Activated naive CD4-positive, alpha-beta T cell (primary cell): ENCODE measurements at places on chromosomes 3 and 15.

- no peak for DNase-seq
Observed at GRCh38 chr3:137296116-137296515, 338.3 kb downstream of the IL20RB start.

DNA sequence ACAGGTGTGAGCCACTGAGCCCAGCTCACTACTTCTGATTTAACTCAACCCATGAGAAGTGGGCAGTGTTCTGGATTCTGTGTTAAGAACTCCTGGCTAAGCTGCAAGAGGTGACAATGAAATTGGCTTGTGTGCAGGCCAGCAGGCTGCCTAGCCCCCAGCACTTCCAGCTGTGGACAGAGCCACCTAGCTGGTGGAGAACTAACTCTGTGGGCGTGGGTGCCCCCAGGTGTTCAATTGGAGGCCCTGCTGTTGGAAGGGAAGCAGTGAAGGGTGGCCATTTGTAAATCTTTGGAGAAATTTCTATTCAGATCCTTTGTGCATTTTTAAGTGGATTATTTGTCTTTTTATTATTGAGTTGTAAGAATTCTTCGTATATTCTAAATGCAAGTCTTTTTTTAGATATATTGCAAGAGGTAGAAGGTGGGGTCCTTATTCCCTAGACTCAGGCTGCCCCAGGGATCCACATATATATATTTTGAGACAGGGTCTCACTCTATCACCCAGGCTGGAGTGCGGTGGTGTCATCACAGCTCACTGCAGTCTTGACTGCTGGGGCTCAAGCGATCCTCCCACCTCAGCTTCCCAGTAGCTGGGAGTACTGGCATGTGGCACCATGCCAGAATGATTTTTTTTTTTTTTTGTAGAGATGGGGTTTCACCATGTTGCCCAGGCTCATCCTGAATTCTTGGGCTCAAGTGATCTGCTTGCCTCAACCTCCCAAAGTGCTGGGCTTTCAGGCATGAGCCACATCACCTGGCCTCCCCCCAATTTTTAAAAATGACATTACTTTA is 7.2 kb upstream of the SCAMP5 start:
- no peak for DNase-seq

- DNase-seq, result no peak
Observed at GRCh38 chr3:59043391-59043790, 6.4 kb downstream of the CFAP20DC start.

GRCh38 chr3:48623851-48624547 is 2.4 kb upstream of the TMEM89 start:
- DNase-seq, result no peak

GRCh38 chr15:33515121-33515520 is 204.4 kb downstream of the RYR3 start:
- no peak for DNase-seq

DNA sequence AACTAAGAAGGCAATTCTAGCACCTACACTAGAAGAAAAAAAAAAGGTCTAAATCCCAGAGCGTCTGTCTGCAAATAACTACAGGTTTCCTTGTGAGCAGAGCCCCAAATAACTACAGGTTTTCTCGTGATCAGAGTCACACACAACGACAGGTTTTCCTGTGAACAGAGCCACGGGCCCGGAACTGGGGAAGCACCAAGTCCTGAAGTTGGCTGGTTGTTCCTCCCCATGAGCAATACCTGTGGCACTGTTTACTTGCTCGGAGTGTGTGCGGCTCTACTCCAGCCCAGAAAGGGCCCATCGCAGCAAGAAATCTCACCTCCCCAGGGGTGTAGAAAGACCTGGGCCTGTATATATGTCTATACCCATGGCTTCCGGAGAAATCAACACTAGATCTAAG is 644 bp upstream of the MASP1 start:
- DNase-seq, result no peak

GRCh38 chr3:149401926-149402310 is 24.5 kb upstream of the TM4SF1 start:
- no peak for DNase-seq

DNA sequence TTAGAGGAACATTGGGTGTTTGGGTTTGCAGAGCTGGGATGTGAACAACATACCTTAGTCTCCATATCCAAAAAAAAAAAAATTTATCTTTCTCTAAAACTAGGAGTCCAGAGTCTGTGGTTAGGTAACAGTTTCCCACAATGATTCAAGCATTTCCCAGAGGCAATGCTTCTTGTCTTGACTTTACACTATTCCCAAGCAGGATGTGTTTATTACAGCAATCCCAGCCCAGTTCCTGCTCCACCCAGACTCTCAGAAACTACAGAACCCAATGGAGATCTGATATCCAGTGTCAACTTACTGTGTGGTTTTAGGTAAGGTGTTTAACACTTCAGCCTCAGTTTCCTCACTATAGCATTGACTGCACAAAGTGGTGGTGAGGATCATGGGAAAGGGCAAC is 2.3 kb upstream of the C3orf62 start:
- no peak for DNase-seq

DNA sequence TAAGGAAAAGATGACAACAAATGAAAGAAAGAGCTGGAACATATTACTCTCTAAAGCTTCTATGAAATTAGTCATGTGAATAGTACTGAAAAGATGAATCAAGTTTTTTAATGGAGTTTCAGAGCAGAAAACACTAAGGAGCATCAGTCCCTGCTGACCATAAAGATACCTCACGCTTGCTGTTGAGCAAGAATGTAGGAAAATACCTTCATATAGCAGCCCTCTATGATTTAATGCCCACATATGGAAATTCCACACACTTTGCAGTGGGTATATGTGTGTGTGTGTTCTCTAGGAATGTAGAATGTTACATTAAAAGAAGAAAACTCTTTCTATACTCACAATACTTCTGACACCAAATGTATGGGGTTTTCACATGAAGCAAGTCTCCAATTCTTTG is 355.0 kb downstream of the ERC2 start:
- no peak for DNase-seq
